ENCODE measurements at places on chromosomes 7 and 10. TPM values are rescaled to one million over a fixed set of nuclear protein-coding genes. Genes with fewer than 3 reads are reported as not detected.
A peak's percentile ranks its signal among the peaks of the same experiment; 100 is the strongest.

The GHRHR gene
- not detected for total RNA-seq

The FAM3C gene
- 51.1 TPM for total RNA-seq

The RAB11FIP2 gene
- total RNA-seq, result 11.8 TPM

The TAS2R3 gene
- not detected for total RNA-seq

The SNX10 gene
- total RNA-seq, result not detected

The LRRC18 gene
- not detected for total RNA-seq

The RALA gene
- 46.7 TPM for total RNA-seq

The GFRA1 gene
- 6.8 TPM for total RNA-seq

The PDSS1 gene
- total RNA-seq, result 7.9 TPM

The TCF7L2 gene
- total RNA-seq, result 14.6 TPM

GRCh38 chr7:37536706-37537105, 88.0 kb upstream of the ELMO1 start:
- DNase-seq, result no peak

DNA sequence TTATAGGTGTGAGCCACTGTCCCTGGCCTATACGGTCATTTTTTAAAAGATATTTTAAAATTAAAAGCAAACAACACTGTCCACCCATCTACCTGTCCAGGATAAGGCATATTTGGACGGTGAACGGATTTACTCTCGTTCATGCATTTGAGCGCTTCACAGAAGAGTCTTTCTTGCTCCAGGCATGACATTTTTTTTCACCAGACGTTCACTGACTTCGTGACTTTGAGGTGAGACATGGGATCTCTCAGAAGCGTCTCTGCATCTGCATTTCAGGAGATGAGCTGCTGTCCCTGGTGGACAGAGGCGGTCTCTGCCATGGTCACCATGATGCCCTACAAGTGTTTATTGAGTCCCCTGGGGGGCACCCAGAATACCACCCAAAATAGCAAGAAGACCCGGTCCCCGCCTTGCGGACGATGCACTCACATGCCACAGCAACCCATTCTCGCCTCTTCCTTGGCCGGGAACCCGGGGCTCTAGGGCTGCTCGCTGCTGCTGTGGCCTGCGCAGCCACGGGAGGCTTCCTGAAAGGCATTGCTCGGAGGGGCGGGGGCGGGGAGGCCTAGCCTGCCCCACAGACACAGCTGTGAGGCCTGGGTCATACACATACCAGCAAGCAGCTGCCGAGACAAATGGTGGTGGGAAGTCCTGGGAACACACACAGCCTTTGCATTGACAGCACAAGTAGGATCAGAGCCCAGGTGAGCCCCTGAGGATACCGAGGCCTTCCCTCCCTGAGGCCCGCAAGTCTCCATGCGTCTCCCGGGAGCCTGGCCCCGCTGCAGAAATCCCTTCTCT, 84.4 kb downstream of the RGS10 start:
- no peak for DNase-seq

- no peak for DNase-seq
Measured at GRCh38 chr10:32985341-32985764, 27.3 kb upstream of the ITGB1 start.

GRCh38 chr7:151682831-151683614, 163.3 kb upstream of the RHEB start:
- no peak for DNase-seq

GRCh38 chr7:121916211-121916610, 43.2 kb downstream of the PTPRZ1 start:
- DNase-seq, result no peak

GRCh38 chr10:42593284-42593683, 45.1 kb downstream of the ZNF33B start:
- DNase-seq, result no peak

DNA sequence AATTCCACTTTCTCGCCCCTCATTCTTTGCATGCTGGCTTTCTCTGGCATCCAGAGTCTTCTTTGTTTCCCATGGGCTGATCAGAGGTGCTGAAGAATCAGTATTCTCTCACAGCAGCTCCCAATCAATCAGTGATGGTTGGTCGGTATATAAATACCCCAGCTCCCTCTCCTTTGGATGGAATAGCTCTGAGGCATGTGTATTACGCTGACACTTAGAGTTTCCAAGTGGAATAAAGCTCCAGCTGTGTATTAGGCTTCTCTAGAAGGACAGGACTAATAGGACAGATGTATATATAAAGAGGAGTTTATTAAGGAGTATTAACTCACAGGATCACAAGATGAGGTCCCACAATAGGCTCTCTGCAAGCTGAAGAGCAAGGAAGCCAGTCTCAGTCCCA, 218.3 kb upstream of the GRB10 start:
- DNase-seq, result no peak

DNA sequence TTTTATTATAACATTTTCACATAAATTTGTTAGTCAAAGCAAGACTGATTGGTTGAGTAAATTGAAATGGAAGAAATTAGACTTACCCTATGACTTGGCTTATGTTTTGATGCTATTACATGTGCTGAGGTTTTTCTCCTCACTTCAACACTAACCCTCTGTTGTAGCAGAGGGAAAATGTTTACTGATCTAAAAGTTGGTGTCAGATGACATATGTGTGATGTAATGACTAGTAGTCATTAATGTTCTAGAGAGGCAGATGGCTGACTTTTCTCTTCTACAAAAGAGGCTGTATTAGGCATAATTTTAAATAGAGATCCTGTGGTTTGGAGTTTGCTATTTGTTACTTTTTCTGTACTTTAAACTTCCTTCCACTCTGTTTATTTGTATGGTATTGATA, 266.0 kb downstream of the BBS9 start:
- no peak for DNase-seq

GRCh38 chr7:146129997-146130396, 13.4 kb downstream of the CNTNAP2 start:
- no peak for DNase-seq

GRCh38 chr10:99232360-99232999, 3.2 kb downstream of the HPSE2 start:
- no peak for DNase-seq

DNA sequence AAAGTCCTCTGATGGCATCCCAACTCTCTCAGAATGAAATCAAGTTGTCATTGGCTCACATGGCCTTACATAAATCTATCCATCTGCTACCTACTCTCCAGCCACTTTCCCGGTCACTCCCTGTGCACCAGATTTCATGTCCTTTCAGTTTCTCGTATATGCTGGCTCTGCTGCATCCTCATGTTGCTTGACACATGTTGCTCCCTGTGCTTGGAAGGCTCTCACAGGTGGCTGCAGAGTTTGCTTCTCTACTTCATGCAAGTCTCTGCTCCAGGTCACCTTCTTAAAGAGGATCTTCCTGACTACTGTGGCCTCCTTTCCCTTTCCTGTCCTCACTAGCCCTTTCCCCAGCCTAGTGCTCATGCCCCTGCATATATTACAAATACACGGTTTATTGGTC, 48.3 kb downstream of the MRPL32 start:
- no peak for DNase-seq

- DNase-seq, result no peak
Measured at GRCh38 chr7:138907201-138907847, 73.9 kb downstream of the KIAA1549 start.

DNA sequence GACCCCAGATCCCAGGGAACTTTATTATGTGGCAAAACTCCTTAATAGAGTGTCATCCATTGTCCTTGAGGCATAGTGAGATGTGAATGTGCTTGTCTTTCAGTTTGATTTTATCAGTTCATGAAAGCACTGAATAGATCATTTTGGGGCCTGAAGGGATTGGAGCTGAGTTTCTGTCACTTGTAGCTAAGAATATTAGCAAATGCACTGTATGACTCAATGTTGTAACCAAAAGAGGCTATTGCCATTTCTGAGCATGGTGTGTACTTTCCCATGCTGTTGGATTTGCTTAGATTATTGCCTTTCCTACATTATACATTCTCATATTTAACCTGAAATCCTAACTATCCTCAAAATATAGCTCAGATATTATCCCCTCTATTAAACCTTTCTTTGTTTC, 130.4 kb downstream of the PRKG1 start:
- DNase-seq, result no peak

- DNase-seq, result peak; percentile 28
Measured at GRCh38 chr7:77580762-77581350, 43.8 kb downstream of the PTPN12 start.

- no peak for DNase-seq
Measured at GRCh38 chr7:12728192-12728538, 40.7 kb downstream of the ARL4A start.

DNA sequence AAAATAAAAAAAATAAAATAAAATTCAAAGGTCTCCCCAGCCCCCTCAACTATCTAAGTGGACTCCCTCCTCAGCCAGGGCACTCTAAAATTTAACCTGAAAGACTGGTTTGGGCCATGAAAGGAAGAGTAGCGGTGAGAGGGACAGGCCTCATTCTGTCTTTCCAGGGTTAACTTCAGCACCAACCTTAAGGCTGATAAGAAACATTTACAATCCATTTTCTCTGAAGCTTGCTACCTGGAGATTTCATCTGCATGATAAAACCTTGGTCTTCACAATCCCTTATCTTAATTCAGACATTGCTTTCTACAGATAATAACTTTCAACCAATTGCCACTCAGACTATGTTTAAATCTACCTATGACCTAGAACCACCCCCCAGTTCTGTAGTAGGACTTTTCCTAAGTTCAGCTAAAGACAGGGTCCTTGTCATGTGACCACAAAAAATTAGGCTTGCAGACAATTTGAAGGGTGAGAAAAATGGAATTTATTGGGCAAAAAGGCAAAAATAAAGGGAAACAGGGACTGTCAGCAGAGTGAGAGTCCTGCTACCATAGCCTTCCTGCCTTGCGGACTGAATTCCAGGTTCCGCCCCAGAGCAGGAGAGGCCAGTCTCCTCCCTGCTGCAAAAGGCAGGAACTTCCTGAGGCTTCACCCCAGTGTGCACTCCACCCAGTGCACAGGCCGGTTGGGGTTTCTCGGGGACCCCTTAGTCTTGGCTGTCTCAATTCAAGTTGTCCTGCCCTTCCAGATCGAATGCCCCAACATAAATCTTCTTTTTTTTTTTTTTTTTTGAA, 26.0 kb downstream of the AGK start:
- DNase-seq, result no peak

DNA sequence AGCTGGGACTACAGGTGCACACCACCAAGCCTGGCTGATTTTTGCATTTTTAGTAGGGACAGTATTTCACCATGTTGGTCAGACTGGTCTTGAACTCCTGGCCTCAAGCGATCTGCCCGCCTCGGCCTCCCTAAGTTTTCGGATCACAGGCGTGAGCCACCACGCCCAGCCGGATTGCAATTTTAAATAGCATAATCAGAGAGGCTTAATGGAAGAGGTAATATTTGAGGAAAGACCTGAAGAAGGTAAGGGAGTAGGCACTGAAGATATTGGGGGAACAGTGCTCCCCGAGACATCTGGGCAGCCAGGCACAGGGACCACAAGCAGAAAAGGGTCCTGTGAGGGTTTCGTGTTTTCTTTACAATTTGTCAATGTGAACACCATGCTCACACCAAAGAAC, 61.4 kb upstream of the USP6NL start:
- no peak for DNase-seq

Data from HFFc6 (cell line).